MCF 10A (cell line): ENCODE measurements at places on chromosomes 7 and 10.
A peak's percentile ranks its signal among the peaks of the same experiment; 100 is the strongest.

DNA sequence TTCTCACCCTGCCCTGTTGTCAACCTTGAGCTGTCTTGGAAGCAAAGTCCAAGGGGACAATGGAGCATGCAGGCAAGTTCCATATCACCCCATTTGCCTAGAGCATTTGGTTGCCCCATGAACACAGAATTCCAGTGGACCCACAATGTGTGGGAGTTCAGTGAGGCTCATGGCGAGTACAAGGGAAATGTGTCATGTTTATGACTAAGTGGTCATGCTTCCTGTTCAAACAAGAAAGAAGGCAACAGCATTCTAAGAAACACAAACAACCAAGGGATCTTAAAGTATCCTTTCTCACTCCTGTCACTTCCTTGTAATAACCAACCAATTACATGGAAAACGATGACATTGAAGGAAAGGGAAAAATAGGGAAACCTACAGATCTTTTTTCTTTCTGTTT is 513.0 kb downstream of the INHBA start:
- DNase-seq = peak; percentile 96

DNA sequence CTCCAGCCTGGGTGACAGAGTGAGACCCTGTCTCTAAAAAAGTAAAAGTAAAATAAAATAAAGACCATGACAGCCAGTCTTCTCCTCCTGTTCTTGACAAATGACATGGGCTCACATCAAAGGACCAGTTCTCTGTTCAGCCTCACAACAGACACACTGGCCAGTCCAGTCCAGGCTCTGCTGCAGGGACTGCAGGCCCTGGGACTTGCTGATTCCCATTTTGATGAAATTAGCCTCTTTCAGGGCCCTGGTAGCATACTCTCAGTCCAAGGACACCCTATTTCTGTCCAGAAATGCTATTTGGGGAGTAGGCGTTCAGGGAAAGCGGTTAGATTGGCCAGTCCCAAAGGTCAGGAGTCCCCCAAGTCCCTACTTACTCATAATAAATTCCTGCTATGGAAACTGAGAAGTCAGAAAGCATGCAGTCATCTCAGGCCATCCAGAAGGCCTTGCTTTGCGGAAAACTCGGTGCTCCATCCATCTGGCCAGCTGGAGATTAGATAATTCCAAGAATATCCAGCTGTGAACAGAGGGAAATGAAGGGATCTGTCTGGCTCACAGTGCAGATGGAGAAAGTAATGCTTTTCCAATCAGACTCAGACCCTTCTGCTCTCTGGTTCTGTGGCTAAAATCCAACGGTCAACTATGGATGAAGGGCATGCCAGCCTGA is 74.4 kb downstream of the RAB11FIP2 start:
- DNase-seq = no peak

GRCh38 chr7:25059576-25059975 is 65.5 kb downstream of the CYCS start:
- no peak for DNase-seq

DNA sequence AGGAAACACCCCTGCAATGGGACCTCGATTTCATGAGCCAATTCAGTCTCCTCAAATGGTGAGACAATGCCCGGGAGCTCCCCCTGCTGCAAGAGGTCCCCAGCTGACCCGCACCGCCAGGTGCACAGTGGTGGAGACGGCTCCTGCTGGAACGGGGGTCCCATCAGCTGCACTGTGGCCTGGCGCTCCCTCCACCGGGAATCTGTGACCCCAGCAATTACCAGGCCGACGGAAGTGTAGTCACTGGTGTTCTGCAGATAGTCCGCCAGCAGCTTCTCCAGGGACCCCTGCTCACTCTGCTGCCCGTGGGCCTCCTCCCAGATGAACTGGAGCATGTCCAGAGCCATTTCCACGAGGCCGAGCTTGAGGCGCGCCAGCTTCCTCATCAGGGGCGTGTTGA is 64.9 kb upstream of the NKX6-2 start:
- no peak for DNase-seq
